ENCODE measurements at places on chromosomes 5 and 9.

- no peak for DNase-seq
Measured at GRCh38 chr9:94298949-94299599, 29.4 kb downstream of the NUTM2F start.

GRCh38 chr5:75335952-75336614 is 937 bp upstream of the HMGCR start:
- DNase-seq, result peak; percentile 51

DNA sequence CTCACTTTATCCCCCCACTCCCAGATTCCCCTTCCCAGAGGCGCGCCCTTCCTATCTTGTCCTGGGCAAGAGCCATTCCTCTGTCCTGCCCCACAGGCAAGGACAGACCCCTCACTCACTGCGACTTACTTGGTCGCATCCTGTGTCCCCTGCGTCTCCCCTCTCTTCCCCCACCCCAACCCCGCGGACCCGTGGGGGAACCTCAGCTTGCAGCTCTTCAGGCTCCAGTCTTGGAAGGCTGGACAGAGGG is 542 bp downstream of the GGTA1 start:
- DNase-seq, result no peak

DNA sequence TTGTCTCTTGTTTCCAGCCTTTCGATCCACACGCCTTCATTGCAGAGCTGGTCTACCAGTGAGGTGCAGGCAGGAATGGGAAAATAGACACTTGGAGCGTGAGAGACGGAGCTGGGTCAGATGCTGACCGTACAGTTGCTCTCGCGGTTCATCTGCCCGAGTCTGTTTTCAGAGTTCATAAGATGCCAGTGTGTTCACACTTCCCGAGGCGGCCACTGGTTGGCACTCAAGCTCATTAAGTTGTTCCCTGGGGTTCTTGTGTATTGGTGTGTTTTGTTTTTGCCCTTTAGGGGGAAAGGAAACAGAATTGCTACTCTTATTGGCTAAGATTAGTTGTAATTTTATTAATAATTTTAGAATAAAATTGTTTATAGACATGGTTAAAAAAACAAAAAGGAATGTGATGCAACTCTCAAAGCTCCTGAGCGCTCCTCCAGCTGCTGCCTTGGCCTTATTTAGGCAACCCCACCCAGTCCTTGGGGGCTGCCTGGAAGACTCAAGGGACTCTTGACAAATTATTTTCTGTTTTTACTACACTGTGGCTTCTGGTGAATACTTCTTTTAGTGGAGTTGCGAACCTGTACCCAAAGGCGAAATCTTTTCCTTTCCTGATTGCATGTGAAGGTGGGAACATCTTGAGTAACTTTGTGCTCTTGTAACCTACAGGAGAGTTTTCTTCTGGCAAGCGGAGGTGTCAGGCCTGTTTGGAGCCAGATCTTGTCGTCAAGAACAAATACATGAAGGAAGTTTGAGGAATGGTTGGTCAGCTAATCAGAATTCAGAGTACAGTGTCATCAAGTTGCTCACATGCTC is 146.1 kb downstream of the MAST4 start:
- DNase-seq, result no peak

DNA sequence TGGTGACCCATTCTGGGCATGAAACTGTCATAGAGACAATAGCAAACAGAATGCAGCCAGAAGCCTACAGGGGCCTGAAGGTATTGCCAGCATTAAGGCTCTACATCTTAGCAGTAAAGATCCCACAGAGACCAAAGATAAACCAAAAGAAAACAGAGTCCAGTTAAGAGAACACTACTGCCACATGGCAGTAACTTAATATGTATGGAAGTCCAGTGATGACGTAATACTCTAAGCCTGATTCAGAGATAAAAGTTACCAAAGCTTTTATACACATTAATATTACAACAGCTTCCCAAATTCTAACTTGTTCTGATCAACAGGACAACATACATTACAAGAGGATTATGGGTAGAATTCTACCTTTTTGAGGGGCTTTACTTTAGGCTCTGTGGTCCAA is 371.5 kb downstream of the PRELID2 start:
- no peak for DNase-seq

DNA sequence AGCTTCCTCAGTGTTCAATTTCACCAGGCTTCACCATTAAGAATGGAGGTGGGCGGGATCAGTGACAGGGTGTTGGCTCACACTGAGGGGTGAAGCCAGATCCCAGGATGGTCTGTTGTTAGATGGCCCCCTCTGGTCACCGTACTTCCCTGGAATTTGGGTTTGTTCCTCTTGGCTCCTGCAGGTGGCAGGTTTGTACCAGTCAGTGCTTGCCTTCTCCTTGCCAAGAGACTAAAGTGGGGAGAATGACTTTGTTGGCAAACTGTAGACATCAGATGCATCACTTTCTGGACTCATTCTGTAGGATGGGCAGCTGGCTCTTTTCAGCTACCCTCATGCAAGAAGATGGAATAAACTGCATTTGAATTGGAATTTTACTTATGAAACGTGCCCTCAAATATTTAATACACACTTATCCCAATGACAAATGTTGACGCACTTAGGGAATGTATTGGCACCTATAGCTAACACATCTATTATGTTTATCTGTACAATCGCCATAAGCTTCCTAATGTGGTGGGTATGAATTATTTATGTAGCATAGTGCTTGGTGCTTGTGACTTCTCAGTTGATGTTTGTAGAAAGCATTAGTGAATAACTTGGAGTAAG is 31.4 kb upstream of the ANKRD55 start:
- DNase-seq, result no peak

GRCh38 chr5:58648846-58649245 is 66.0 kb downstream of the RAB3C start:
- no peak for DNase-seq

DNA sequence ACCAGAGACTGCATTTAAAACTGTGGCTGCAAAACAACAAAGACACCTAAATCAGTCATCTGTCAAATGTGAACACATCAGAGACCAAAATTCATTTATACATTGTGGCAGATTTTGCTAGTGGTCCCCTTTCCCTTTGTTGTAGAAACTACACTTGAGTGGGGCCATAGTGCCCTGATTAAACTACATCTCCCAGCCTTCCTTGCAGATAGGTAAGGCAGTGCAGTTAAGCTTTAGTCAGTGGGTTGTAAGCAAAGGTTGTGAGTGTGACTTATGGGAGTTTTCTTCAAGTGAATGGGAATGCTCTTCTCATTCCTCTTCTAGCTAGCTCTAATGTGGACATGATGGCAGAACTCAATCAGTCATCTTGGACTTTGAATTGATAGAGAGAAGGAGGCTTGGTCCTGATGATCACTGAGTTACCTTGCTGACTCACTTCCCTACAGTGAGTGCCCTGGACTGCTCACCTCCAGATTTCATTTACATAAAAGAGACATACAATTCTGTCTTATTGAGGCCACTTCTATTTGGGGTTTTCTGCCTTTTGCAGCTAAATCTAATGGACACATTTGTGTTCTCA is 35.2 kb upstream of the SPARC start:
- no peak for DNase-seq

GRCh38 chr5:58922461-58923171 is 339.7 kb downstream of the RAB3C start:
- DNase-seq, result no peak

GRCh38 chr9:93148721-93149120 is 14.7 kb upstream of the NINJ1 start:
- no peak for DNase-seq

GRCh38 chr5:54013556-54014194 is 296.7 kb downstream of the ARL15 start:
- DNase-seq, result no peak

DNA sequence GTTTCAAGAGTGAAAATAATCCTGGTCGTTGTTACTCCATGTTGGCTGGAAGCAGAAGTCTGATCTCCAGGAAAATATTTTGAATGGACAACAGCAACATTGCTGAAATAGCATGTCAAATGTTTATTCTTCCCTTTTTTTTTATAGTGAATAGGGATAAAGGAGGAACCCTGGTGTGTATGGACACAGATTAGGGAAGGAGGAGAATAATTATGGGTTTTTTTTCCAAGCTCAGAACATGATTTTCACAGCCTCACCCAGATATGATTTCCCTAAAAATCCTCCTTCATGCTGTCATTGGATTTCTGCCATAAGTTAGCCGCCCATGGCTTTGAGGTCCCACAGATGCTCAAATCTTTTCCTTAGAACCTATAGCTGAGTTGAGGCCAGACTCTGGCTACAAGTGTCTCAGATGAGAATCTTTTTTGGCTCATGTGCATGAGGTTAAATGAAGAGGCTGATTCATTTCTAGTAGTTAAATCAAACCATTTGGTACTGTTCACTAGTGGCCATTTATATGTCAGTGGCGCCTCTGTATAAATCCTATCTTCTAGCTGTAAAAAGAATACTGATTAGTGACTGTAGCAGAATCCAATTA is 65.5 kb upstream of the LIFR start:
- DNase-seq, result no peak

DNA sequence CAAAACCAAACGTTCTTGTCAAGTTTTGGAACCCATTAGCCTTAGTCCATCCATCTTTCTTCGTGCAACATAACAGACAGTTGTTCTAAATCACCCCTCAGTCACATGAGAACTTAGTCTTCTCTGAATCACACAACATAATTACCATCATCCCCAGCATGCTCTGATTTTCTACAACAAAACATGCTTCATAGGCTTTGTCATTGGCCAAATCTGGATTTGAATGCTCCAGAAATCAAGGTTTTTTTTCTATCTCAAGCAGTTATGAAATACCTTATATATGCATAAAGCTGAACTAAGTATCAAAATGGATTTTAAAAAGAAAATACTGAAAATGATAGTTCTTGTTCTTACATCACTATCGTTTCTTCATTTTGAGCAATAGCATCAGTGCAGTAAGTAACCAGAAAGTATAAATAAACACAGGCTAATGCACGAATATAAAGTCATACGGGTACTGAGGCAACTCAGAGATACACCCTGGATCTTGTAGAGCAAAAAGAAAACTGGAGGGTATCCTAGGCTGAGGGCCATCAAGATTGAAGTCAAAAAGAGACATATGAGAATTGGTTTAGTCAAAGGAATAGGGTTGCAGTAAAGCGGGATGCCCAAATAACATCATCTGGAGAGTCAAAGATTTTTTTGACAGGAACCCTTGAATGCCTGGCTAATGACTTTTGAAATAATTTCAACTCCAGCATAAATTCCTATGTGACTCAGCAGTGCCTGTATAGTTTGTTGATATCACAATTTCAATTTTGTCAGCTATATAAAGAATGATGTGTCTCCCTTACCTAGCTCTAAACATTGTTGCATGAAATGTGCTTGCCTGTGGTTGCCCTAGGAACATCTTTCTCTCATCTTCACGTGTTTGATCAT is 164.7 kb downstream of the ADAMTSL1 start:
- no peak for DNase-seq

DNA sequence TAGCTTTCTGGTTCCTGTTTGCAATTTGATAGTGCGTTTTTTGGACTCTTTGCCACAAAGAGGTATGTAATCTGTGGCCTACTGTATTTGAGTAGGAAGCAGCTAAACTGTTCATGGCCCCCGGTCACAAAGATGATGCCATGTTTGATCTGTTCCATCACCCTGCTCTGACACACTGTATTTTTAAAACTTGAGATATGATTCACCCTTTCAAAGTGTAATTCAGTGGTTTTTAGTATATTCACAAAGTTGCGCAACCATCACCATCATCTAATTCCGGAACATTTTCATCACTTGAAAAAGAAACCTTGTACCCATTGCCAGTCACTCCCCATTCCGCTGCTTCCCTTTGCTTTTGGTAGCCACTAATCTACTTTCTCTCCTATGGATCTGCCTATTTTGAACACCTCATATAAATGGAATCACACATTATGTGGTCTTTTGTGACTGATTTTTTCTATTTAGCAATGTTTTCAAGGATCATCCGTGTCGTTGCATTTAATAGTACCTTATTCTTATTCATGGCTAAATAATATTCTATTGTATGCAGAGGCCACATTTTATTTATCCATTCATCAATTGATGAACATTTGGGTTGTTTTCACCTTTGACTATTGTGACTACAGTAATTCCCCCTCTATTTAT is 141.6 kb downstream of the NR3C1 start:
- DNase-seq, result no peak

DNA sequence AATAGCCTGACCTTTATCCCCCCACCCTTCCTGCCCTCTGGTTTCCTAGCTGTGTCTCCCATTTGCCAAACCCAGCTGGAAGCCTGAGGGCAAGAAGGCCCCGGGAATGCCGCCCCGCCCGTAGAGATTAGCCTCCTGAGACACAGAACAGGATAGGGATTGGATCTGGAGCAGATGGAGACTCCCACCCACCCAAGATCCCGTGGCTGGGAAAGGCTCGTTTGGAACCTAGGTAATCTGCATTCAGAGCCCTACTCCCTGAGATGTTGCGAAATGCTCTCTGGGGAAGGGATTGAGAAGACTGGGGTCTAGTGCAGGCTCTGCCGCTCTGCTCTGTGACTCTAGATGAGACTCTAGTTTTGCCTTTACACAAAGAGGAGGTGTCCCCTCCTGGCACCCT is 10.9 kb downstream of the AQP3 start:
- no peak for DNase-seq

GRCh38 chr5:135843571-135844337 is 9.3 kb downstream of the SLC25A48 start:
- no peak for DNase-seq

DNA sequence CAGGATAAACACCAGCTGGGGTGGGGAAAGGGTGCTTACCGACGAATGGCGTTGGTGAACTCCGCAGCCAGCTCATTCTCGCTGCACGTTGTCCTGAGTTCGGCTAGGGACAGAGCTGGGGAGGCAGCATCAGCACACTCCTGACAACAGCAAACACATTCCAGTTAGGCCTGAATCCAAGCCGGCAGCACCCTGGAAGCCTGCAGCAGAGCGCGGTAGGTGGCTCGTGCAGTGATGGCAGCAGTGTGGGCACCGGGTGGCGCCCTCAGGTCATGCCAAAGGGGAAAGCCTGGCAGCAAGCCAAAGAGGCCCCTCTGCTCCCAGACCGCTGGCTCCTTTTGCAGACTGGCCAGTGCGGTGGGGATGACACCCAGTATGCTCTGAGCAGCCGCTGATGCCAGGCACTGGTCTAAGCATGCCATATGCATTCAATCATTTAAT is 66.9 kb downstream of the DCP2 start:
- no peak for DNase-seq

- no peak for DNase-seq
Measured at GRCh38 chr5:81398741-81399140, 4.8 kb upstream of the ACOT12 start.

DNA sequence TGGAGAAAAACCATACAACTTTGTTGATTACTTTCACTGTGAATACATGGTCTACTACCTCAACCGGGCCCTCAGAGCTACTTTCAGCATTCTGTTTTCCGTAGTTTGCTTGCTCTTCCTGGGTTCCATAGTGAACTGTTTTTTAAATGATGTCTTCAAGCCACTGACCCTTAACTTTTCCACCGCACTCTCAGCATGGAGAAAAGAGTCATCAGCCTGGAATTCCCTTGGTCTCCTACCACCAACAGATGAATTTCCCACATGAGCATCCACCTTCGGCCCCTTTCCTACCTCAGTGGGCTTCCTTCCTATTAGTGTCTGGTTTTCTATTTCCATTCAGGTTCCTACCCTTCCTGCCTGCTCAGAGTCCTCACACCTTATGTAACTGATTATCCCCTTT is 135.9 kb upstream of the ADAMTSL1 start:
- DNase-seq, result no peak

GRCh38 chr9:127974001-127974768 is 6.6 kb downstream of the EEIG1 start:
- DNase-seq, result no peak
